ENCODE measurements at places on chromosomes 16 and 17.

GRCh38 chr16:17470182-17470907, 415 bp downstream of the XYLT1 start:
- peak; percentile 60 for DNase-seq

GRCh38 chr17:80423536-80424225, 8.7 kb downstream of the ENDOV start:
- no peak for DNase-seq

DNA sequence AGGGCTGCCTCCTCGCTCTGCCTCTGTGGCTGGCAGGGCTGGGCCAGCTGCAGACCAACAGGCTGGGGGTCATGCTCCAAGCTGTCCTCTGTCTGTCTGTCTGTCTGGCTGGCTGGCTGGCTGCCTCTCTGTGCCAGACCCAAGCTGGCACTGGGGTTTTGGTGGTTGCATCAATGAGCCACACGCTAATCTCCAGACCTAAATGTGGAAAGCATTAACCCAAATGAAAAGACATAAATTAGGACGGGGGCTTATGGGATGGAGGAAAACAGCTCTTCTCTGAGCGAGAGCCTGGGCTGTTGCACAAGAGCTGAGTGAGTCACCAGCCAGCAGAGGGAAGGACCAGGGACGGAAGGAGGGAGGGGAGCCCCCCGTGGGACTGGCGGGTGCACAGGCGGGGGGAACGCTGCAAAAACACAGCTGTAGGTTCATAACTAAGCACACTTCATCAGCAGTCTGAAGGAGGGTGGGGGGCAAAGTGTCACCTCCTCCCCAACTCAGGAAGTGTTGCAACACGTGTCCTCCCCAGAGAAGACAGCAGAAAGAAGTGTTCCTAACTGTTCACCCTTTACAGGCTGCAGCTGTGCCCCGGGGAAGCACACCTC, 83.4 kb downstream of the GAS7 start:
- DNase-seq = peak; percentile 90

DNA sequence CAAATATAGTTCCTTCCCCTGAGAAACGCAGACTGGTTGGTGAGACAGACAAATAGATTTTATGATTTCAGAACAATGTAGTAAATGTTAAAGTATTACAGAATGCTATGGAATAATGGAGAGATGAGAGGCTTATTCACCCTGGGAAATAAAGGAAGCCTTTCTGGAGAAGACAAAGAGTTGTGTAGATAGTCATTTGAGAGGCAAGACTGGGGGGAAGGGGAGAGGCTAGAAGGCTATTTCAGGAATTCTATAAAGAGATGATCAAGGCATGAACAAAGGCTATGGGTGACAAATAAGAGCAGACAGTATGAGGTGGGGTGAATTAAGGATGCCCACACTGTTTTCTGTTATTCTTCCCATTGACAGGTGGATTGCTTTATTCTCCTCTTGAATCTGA, 211.4 kb downstream of the GRIN2A start:
- no peak for DNase-seq

DNA sequence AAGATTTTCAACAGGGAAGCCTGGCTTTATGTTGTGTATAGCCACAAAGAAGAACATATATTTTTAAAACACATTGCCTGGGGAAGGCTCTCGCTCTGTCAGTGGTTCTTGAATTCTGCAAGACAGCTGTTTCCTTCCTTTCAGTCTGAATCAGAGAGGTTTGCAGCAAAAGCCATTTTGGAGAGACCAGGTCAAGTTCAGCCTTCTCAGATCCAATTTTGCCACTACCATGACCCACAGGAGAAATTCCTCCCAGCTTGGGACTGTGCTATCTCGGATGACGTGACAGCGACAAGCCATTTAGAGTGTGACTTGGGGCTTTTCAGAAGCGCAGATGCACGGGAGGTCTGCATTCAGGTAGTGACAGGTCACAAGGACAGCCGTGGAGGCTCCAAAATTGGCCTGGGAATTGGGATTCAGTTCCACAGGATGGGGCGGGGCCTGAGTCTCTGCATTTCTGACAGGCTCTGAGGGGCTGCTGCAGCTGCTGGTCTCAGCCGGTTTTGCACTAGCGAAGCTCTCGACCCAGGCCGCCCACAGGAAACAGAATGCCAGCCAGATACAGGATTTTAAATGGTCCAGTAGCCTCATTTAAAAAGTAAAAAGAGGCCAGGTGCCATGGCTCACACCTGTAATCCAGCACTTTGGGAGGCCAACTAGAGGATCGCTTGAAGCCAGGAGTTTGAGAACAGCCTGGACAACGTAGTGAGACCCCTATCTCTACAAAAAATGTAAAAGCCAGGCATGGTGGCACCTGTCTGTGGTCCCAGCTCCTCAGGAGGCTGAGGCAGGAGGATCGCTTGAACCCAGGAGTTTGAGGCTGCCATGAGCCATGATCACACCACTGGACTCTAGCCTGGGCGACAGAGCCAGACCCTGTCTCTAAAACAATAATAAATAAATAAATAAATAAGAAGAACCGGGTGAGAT, 196.6 kb upstream of the CIBAR2 start:
- no peak for DNase-seq

- DNase-seq = no peak
Observed at GRCh38 chr16:15446901-15447300, 12.5 kb downstream of the BMERB1 start.

- DNase-seq = no peak
Observed at GRCh38 chr17:56887552-56888467, 26.0 kb downstream of the TRIM25 start.

- no peak for DNase-seq
Observed at GRCh38 chr17:202501-202951, 21.1 kb upstream of the DOC2B start.

DNA sequence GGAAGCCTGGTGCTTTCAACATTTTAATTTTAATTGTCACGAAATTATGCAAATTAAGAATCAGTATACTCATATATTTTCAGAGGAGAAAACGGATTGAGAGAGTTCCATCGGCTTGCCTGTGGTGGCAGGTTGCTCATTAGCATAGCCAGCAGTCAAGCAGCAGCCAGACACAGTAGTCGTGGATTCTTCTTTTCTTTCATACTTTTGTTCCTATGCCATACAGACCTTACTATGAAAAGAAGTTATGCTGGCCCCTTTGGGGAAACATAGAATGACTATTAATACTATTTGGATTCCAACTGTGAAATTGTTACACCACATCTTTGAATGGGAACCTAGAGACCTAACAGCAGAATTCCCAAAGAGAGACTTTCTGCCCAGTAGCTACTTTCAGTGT, 617.7 kb upstream of the CA10 start:
- DNase-seq = no peak

DNA sequence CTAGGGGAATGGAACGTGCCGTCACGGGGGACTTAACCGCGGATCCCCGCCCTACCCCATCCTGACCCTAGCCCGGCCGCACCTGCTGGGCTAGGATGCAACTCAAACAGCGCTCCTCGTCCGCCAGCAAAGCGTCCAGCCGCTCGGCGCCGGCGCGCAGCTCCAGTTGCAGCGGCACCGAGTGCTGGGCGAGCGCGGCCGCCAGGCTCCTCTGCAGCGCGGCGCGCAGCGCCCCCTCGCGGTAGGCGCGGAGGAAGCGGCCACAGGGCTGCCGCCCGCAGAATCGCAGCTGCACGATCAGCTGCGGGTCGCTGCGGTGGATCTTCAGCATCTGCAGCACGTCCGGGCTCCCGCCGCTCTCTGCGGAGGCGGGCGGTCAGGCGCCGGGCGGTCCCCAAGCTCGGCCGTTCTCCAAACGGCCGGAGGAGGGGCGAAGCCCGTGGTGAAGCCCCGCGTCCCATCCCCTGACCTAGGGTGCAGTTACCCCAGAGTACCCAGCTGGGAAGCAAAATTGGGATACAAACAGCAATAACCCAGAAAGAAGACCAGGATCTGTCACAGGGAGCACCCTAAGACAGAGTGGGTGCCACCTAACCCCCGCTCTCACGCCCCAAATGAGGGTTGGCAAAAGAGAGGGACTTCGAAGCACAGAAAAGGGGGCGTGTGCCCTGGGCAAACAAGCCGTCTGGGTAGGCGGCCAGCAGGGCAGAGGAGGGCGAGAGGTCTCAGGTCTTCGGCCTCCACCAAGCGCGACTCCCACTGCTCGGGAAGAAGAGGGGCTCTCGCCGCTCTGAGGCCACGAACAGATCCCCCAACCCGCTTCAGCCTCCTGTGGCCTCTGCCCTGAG, 4.2 kb downstream of the TRADD start:
- DNase-seq = peak; percentile 91

DNA sequence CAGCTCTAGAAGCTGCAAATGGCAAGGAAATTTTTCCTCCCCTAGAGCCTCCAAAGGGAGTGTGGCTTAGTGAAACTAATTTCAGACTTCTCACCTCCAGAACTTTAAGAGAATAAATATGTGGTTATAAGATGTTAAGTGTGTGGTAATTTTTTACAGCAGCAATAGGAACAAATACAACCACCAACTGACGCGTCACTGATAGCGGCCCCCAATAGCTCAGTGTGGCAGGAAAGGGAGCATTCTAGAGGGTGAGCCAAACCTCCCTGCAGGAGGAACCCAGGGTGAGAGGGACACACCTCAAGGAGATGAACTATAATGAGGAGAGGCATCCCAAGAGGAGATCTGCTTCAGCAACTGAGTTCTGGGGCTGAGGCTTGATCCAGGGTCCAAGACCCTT, 4.0 kb downstream of the CCL4 start:
- no peak for DNase-seq

- no peak for DNase-seq
Observed at GRCh38 chr17:74757502-74757901, 9.1 kb downstream of the NHERF1 start.

- DNase-seq = no peak
Observed at GRCh38 chr17:36861531-36861930, 75.7 kb upstream of the LHX1 start.

DNA sequence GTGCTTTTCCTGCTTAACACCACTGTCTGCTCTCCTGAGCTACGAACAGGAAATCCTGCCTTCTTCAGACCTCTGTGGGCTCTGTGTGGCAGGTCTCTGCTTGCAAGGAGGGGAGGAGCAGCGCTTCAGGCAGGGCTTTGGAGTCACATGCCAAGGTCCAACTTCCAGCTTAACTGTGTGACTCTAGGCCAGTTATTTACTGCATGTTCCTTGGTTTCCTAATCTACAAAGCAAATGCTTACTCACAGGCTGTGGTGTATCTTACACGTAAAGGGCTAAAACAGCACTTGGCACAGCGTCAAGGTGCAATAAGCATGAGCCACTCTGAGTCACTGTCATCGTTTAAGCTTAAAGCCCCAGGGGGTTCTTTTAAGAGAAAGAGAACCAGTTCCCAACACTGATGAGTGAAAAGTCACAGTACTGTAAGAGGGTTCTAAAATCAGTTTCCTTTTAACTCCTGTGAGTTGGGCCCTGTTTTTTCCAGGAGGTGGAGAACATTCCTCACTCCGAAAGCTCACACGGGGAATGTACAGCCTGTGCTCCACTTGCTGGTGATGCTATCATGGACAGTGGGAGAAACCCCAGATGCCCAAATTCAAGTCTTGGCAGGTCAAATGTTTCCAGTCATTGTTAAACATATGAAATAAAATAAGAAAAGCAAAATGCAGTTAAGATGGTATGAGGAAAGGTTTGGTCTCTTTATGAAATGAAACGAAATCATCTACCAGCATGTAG, 54.1 kb upstream of the BCAR1 start:
- DNase-seq = peak; percentile 98

DNA sequence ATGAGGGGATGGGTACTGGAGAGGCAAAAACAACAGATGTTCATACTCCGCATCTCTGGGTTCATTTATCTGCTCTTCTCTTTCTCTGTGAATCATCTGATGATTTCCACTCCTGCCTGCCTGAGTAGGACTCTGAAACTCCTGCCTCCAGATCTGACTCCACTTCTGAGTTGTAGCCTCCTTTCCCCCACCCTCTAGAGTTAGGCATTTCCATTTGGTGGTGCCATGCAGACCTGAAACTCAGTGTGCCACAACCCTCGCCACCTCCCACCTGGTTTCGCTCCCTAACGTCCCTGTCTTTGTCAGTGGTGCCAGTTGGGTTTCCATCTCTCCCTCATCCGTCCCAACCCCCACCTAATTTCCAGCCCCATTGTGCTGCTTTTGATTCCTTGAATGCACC, 126.2 kb downstream of the PRKCB start:
- DNase-seq = no peak

GRCh38 chr16:54347961-54348360, 61.4 kb upstream of the IRX3 start:
- DNase-seq = no peak

DNA sequence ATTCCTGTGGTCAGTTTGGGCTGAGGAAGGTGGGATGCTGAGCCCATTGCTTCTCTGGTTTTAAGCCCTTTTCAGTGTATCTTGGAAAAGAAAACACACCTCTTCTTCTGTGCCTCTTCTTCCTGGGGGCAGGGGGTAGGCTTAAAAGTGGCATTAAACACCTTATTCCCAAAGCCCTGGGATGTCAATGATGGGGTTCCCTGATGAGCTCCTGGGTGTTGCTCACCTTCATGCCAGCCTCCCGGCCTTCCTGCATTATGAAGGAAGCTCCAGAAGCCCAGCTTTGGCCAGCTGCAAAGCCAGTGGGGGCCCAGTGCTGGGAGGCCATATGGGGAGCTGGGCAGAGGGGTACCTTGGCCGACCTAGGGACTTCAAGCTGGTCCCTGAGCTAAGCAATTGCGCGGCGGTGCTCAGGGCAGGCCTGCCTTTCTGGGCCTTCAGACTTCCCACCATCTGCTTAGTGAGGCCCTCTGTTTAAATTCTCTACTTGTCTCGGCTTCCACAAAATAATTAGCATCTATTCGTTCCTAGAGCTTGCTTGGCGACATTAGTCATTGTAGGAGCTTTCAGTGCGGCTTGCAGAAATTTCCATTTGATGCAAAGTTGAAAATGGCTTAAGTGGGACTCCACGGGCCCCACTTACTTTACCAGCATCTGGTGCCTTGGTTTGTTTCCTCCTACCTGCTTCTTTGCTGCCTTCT, 121.7 kb upstream of the NLRP1 start:
- peak; percentile 15 for DNase-seq

GRCh38 chr16:68981971-68982370, 123.5 kb upstream of the HAS3 start:
- DNase-seq = no peak

GRCh38 chr17:14489986-14490385, 189.1 kb downstream of the HS3ST3B1 start:
- DNase-seq = no peak

DNA sequence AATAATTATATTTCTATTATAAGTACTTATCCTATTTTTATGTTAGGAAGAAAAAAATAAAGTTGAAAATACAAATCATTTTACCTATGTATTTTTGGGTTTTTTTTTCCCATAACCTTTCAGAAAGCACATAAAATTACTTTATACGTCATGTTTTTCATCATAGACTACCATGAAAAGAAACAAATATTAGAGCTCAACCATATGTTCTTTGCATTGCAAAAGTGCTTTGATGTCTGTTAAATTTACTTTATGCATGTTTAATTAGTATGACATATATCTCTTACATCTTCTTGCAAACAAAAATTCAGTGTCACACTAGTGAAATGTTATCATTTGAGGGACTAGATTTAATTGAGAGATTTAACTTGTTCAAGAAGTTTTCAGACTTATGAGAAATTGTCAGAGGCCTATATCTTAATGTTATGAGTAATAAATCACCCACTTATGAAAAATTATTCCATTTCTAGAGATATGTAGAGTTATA, 24.0 kb downstream of the BRIP1 start:
- no peak for DNase-seq

GRCh38 chr16:53131363-53132071, 76.7 kb downstream of the CHD9 start:
- peak; percentile 72 for DNase-seq

GRCh38 chr17:40443196-40443987, at the start of gene IGFBP4:
TSS of gene IGFBP4 (plus strand) at chr17:40443450. CDS start at chr17:40443736, 286 bp downstream.
- DNase-seq = peak; percentile 92
